Activated B cell treated with CpG ODN at 0.5 μM for 24 hours (primary cell): ENCODE measurements at places on chromosomes 5 and 9.

- no peak for DNase-seq
Observed at GRCh38 chr9:35385042-35385441, 104.9 kb upstream of the RUSC2 start.

DNA sequence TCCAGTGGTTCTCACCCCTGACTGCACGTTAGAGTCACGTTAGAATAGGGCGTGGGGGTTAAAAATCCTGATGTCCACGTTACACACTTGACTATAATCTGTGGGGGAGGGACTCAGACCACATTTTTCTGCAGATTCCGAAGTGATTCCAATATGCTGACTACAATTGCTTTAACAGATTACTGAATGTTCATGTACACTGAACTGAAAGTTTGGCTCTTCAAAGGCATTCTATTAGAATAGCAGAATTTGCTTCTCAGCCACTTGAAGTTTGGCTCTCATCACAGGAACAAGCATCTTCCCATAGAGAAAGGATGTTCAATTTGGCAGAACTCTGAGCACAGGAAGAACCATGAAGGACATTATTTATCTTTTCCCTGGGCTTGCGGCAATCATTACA is 84.5 kb downstream of the HAPLN1 start:
- DNase-seq: no peak

- DNase-seq: no peak
Observed at GRCh38 chr9:83313781-83314180, 224.4 kb downstream of the FRMD3 start.

DNA sequence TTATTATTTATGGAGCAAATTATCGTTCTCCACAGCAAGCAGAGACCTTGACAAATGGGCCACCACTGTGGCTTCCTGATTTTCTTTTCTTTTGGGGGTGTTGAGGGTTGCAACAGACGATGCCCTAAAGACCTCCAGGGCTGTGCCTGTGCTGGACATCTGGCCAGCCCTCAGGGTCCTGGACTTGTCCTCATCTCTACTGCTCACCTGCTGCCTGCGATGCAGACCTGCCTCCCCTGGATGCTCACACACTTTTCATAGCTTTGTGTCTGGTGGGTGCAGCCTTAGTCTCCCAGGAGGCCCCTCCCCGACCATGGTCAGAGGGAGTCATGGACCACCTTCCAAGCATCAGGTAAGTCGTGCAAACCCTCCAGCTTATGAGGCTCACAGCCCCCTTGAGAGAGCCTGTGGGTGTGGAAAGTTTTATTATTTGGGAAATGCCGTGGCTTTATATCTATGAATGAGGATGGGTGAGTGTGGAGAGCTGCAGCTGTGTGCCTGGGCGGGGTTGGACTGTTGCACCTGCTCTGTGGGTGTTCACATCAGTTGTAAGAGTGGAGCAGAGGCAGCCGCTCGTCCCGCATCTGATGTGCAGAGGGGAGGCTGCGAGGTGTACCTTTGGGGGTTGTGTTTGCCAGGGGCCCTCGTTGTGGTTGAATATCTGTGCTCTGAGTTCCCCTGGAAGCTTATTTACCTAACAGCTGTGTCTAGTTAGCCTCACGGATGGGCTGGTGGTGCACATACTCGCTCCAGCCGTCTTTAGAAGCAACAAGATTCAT is 126.3 kb upstream of the IRX4 start:
- DNase-seq: no peak

DNA sequence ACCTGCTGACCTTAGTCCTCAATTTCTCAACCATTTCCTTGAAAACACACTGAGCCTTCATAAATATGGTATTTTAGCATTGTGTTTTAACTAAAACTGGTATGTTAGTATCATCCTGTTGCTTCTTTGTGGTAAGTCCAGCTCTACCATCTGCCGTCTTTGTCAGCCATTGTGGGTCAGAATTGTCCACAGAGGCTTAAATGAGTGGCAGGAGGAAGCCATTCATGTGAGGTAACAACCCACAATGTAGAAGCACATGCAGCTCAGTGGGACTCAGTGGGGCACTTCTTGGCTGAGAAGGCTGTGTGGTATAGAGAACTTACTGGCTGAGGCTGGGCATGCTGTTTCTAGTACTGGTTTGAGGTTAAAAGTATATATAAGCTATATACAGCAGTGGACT is 149.2 kb upstream of the NR3C1 start:
- DNase-seq: no peak

DNA sequence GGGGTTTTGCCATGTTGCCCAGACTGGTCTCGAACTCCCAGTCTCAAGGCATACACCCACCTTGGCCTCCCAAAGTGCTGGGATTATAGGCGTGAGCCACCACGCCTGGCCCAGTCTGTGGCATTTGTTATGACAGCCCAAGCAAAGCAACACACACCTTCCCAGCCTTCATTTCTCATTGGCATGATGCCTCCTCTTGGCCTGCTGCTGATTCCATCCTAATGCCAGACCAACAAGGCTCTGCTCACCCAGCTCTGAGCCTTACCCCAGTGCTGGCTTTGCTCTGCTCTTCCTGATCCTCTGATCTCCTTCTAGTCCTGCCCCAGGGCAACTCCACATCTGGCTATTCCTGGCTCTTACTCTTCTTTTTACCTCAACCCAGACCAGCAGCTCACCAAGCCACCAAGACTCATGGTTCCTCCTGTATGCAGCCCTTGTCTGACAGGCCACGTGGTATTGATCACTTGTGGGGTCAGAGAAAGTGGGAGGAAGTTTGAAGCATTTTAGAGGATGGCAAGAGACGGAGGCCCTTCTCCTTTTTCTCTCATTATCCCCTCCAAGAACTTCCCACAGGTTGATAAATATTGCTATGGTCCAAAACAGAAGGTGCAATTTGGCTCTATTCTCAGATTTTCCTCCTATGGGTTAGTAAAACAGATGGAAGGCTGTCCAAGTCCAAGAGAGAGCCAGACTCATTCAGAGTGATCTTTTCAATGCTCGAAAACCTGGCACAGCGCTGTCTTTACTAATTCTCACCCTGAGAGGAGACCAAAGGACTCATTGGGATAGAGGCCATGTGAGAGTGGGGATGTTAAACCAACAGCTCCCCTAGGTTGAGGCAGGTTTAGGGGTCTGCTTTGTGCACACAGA is 958 bp downstream of the CD180 start:
- no peak for DNase-seq

GRCh38 chr5:76402251-76402885 is 717 bp upstream of the IQGAP2 start:
- DNase-seq: peak; percentile 31

DNA sequence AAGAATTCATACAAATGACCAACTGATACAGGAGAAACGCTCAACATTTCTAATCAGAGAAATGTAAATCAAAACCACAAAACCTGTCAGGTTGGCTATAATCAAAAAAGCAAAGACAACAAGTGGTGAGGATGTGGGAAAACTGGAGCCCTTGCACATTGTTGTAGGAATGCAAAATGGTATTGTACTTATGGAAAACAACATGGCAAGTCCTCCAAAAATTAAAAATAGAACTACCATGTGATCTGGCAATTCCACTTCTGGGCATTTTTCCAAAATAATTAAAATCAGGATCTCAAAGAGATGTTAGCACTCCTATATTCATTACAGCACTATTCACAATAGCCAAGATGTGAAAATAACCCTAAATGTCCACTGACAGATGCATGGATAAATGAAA is 76.1 kb downstream of the FNIP1 start:
- DNase-seq: no peak

DNA sequence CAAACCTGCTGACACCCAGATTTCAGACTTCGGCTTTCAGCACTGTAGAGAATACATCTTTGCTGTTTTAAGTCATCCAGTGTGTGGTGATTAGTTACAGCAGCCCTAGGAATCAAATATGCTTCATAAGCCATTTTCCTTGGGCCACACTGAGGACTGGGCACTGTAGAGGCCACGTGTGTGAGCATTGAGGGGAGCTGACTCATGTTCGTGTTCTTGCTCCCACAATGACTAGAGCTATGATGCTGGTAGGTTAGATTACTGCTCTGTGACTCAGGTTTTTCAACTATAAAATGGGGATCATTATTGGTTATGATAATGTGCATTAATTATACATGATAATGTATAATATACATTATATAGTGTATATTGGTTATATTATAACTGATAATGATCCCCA is 96.5 kb upstream of the PALM2AKAP2 start:
- no peak for DNase-seq

- no peak for DNase-seq
Observed at GRCh38 chr5:50710838-50711237, 44.4 kb downstream of the PARP8 start.

DNA sequence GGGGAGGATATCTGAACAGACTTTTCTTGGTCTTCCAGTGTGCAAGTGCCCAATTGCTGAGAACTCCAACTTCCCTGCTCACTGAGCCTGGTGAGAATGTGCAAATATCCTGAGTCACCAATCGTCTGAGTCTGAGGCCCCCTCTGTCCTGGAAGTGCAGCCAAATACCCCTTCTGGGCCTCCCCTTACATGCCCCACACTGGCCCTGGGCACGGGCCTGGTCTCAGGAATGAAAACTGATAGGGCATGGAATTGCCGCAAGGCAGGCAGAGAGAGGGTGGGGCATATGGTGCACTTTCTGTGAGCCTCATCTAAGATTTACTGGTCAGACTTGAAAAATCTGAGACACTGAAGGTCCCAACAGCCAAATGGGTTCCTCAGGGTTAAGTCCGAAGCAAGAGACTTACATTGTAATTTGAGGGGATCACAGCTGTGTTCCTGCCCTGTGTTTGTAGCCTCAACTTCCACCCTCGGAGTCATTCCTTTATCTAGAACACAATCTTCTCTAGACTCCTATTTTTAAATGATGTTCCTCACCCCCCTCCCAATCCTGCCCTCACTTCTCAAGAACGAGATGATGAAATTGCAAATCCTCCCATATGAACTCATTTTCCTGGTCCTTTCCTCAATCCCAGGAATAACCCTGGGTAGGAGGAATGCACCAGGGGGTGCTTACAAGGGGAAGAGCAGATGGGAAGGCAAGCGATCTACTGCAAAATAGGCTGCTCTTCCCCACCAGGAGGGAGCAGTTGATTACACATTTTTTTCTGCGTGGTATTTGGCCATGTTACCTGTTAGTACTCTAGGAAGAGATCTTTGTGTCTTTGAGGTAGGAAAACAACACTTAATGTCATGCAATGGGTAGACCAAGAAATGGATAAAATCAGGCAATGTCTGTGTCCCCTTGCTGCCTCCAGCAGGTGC is 34.6 kb upstream of the ARHGAP26 start:
- DNase-seq: no peak

- DNase-seq: no peak
Observed at GRCh38 chr5:68332080-68332451, 116.5 kb downstream of the PIK3R1 start.

- DNase-seq: no peak
Observed at GRCh38 chr5:139038613-139039305, 159.4 kb downstream of the SIL1 start.

DNA sequence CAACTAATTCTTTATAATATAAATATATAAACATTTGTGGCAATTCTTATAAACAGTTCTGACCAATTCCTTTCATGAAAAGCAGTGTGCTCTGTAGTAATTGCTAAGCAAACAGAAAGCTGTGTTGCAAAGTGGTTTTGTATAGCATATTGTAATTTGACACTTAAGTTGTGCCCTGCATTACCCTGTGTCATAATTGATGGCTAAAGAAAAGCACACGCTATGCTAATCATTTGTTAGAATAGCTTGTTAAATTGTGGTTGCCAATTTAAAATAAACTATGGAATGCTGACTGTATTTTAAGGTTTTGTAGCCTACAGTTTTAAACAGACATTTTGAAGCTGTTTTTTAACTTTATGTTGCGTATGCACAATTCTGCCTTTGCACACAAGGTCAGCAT is 140.0 kb downstream of the PBX3 start:
- no peak for DNase-seq

GRCh38 chr5:73378070-73378469 is 70.5 kb downstream of the FOXD1 start:
- DNase-seq: no peak

DNA sequence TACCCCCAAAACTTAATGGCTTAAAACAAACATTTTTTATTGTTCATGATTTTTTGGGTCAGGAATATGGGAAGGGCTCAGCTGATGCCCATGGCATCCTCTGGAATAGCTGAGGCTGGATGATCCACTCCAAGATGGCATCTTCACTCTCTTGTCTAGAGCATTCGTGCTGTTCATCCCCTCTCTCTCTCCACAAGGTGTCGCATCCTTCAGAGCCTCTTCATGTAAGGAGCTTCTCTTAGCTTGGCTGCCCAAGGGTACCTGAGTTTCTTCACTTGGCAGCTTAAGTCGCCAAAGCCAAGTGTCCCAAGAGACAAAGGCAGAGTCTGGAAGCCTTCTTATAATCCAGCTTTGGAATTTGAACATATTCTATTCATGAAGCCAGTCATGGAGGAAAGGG is 294.7 kb downstream of the CHSY3 start:
- DNase-seq: no peak

GRCh38 chr9:136668983-136669790 is 6.5 kb downstream of the EGFL7 start:
- DNase-seq: no peak

DNA sequence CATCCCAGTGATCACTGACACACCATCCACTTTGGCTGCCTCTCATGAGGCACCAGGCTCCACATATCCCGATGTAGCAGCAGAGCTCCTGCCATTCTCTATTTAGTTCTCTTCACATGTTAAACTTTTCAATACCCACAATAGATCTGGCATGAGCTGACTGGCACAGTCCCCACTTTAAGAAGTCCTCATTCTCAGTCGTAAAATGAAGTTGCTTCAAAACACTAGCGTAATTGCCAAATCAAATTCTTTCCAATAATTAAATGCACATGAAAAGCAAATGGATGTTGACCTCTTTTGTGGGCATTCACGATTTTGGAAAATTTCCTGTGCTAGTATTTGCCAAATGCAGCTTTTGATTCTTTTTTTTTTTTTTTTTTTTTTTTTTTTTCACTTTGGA is 32.4 kb downstream of the HAPLN1 start:
- DNase-seq: no peak

DNA sequence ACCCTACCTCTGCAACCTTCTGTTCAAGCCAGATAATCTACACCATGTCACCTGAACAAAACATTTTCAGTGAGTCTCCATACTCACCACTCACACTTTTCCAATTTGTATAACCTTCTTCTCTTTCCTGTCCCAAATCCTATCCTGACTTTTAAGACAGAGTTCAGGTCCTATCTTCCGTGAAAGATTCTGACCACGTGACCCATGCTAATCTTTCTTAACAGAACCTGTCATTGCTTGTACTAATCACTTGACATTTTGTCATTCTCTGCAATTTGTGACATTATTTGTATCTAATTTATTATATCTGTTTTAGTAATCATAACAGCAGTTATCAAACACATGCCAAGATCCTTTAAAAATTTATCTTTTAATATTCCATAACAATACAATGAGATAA is 132.5 kb upstream of the PRLR start:
- no peak for DNase-seq

DNA sequence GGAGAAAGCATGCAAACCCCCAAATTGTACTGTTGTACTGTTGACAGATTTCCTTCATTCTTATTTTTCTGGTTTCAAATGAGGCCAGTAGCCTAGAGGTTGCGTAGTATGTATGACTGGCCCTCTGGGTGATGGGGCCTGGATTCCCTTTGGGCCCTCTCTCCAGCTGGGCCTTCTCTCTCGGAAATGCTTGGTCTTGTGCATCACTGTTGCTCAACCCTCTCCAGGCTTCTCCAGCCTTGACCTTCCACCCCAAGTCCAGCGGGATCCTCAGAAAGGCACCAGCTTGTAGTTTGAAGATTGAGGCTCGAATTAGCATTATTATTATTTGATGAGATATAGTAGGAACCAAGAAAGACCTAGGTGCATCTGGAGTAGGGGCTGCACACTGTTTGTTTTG is 87.0 kb downstream of the ANGPTL2 start:
- no peak for DNase-seq
